ENCODE measurements at places on chromosomes 6 and 20.

DNA sequence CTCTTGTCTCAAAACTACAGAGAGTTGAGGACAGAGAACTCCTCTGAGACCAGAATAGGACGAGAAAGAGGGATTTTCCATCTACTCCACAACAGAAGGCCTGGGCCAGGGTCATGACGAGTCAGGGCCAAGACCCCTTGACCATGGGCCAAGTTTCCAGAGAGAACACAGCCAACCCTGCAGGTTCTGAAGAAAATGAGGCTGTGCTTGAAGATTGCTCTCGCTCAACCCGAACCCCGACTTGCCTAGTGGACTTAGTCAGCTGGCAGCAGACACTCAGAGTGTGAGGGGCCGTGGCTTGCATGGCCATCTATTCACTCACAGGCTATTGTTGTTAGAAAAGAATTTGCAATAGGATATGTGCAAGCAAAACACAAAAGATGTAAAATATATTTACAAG is 54.5 kb downstream of the TMEM242 start:
- DNase-seq, result no peak

DNA sequence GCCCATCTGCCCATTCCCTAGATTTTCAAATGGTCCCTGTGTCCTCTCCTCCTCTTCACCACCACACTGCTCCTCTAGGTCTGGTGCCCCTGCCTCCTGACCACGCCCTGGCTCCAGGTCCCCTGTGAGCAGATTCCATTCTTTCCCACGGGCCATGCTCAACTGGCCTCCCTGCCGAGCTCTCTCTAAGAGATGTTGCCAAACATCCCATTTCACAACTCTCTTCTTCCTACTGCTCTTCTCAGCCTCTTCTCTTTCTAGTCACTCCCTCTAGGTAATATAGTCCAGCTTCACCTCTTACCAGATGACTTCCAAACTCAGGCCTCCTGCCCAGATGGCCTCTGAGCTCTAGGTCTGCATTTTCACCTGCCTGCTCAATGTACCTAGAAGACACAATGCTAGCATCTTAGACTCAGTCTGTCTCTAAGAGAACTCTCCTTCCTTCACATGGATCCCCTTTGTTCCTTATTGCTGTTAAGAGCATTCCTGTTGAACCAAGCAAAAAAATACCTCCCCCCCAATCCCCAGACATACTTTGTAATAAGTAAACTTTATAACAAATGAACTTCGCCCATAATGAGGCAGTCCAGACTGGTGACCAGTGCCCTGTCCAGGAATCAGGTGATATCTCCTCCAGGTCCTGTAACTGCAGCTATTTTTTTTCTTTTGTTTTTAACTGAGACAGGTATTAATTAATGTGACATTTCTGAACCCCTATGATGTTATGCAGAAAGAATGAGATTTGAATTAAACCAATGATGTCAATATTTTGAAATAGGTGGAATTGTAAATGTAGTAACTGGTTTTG is 79.0 kb downstream of the LYRM4 start:
- no peak for DNase-seq

- DNase-seq, result no peak
Measured at GRCh38 chr20:17881741-17882064, 86.9 kb downstream of the SNX5 start.

- no peak for DNase-seq
Measured at GRCh38 chr6:20876561-20876960, 342.3 kb downstream of the CDKAL1 start.

All from DMS79 treated with DMSO at 0.1 percent for 48 hours (cell line).